ENCODE measurements at places on chromosomes 12 and 14.

DNA sequence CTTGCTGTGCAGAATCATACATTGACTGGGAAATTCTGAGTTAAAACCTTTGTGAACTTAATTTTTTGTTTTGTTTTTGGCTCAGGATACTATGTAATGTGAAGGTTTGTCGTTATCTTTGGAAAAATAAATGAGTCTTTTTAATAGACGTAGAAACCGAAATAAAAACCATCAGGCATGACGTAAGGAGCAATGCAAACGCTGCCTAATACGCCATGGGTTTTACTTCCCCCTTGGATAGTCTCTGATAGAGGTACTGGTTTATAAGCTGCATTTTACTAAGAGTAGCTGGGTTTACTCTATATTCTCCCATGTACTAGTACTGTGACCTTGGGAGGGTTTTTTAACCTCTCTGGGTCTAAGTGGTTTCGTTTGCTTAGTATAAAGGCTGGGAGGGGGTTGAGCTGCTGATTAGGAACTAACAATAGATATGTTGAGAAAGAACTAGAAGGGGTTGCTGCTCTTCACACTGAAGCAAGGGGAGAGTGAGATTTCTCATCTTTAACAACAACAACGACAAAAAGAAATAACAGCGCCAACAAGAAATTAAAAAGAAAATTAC, 66.8 kb upstream of the SLCO1C1 start:
- no peak for DNase-seq

GRCh38 chr12:1937481-1938224, 19.2 kb upstream of the CACNA2D4 start:
- DNase-seq: no peak

DNA sequence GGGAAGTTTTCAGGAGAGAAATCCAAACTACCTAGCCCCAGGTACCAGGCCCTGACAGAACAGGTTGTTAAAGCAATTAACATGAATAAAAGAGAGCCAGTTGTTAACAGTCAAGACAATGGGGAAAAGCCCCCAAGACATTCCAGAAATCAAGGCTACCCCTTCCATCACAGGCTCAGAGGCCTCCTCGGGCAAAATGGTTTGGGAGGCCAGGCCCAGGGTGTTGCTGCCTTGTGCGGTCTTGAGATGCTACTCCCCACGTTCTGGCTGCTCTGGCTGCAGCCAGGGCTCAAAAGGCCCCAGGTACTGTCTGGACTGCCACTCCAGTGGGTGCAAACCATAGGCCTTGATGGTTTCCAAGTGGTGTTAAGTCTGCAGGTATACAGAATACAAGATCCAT, 7.0 kb downstream of the CRY1 start:
- DNase-seq: no peak

- no peak for DNase-seq
Measured at GRCh38 chr12:75970310-75970709, 61.3 kb downstream of the PHLDA1 start.

GRCh38 chr14:37580146-37580545, 14.9 kb downstream of the FOXA1 start:
- DNase-seq: no peak

DNA sequence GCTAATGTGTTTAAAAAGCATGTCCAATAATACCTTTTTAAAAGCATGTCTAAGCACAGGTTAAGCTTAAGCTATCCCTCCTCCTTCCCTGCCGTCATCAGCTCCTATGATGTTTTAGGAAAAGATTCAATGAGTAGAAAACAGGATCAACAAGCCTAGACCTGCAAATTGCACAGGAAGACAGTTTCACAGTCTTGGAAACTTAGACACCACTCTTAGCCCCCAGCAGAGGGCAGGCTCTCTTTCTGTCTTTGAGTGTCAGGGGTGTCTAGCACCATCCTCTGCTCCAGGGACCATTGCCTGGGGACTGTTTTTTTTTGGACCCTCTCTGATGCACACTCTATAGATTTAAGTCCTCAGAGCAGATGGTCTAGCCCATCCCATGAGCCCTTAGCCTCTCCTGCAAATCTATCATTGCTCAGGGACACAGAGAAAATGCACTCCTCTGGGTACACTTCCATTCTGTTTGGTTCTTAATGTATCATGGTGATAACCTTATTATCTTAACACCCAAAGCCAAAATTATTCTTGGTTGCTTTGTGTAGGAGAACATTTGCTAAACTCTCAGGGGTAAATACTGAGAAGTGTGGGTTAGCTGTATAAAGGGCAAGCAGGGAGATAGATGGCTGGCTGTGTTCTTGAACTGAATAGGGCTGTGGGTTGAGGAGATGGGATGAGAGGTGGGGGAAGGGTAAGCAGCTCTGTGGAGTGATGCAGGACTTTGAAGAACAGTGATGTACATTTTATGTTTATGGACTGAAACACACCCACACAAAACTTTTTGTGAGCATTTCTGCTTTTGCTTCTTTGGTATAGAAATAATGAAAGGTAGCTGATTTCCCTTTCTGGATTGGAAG, 259.9 kb upstream of the DDHD1 start:
- DNase-seq: no peak

- no peak for DNase-seq
Measured at GRCh38 chr12:65324056-65324455, 45.6 kb downstream of the MSRB3 start.

- no peak for DNase-seq
Measured at GRCh38 chr12:6172862-6173261, 27.3 kb upstream of the CD9 start.

DNA sequence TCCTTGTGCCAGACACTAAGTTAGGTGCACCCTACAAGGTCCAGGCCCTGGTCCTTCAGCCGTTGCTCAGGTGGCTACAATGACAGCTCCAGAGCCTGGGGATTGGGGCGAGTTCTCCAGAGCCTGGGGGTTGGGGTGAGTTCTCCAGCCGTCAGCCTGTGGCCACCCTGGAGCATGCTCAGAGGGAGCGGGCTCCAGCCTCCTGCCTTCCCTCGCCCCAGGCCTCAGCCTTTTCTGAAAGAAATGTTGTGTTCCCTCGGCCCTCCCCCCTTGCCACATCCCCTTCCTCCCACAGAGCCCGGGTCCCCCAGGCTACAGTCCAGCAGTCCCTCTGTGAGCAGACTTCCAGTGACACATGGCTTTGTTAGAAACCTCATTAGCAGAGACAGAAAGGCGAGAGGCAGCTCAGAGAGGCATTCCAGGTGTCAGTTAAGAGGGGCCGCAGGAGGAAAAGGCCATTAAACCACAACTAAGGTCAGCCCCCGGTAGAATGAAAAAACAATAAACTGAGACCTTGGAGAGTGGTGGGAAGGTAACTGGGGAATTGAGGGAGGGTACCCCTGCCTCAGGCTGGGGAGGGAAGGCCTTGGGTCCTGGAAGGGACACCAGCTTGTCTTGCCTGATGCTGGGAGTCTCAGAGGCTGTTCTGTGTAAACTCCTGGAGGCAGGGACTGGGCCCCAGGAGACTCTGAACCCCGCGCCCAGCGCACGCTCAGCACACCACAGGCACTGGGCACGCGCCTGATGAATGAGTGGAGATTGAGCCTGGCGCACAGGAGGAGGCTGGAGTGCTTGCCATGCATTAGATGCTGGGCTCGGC, 23.1 kb upstream of the COL2A1 start:
- no peak for DNase-seq

- no peak for DNase-seq
Measured at GRCh38 chr14:32331206-32331605, 2.1 kb downstream of the AKAP6 start.

GRCh38 chr14:59425322-59425935, 39.8 kb downstream of the GPR135 start:
- DNase-seq: peak; percentile 62

GRCh38 chr12:19846574-19846973, 407.3 kb downstream of the AEBP2 start:
- DNase-seq: no peak

DNA sequence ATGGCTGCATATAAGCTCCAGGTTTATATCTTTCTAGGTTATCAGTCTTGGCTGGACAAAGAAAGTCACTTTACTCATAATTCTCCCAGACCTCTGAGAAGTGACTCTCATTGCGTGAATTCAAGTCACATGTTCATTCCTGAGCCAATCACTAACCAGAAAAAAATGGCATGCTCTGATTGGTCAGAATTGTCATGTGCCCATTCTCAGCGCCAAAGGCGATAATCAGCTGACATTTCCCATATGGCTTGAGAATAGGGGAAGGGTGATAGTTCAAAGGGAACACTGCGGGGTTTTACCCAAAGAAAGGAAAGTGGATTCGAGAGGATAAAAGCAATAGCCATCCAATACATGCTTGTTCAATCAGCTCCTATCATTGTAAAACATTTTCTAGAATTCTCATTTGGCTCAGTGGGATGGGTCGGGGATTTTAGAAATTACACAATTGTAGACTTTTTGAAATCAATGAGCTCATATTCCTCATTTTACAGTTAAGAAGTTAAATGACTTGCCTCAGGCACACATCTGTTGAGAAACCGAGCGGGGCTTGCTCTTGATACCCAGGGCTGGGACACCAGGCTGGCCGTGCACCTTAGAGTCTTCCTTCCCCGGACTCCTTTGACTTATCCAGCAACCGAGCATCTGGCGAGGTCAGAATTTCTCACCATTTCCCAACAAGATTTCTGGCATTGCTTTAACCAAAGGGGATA, 454.0 kb upstream of the TBX3 start:
- DNase-seq: no peak

DNA sequence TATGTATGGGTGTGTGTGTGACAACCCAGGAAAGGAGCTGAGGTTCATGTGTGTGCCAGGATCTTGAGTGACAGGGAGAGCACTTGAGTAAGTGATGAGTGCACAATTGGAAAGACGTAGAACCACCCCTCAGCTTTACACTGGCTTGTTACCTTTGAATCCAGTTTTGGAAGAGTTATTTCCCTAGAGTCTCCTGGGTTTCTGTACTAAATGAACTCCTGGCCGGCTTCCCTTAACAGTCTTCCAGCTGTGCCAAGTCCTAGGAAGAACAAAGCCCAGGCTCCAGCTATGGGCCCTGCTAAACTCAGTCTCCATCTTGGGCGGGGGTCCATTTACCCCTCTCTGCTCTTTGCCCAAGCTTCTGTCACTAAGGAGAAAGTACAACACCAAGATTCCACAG, 19.7 kb upstream of the NR1H4 start:
- no peak for DNase-seq

- DNase-seq: no peak
Measured at GRCh38 chr12:15979096-15980092, 68.3 kb downstream of the DERA start.

DNA sequence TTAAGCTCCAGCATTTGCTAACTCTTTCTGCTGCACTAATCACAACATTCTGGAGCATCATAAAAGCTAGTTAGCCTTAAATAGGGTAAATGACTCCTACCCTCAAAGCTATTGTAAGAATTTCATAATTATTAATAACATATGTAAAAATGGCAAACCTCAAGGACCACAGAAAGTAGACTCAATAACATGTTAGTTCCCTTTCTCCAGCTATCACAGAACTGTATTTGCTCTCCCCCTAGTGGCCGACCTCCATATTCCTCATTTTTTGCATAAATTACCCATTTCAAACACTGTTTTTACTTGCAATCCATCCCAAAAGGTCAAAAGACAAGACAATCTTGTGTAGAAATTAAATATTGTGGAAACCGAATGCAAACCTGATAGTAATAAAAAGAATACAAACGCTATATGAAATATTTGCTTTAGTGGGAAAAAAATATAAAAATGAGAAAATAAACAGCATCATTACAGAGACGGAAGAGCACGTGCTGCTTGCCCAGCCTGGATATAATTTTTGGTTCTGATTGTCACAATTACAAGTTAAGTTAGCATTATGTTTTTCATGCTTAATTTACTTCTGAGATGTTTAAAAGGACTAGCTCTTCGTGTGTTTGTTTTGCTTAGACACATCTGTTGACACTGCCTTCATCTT, 97.9 kb downstream of the RERGL start:
- peak; percentile 57 for DNase-seq

GRCh38 chr14:95071649-95072280, 85.6 kb downstream of the DICER1 start:
- DNase-seq: no peak

- DNase-seq: peak; percentile 79
Measured at GRCh38 chr12:93570552-93571364, 1.7 kb upstream of the SOCS2 start.

GRCh38 chr12:120962532-120963020, 15.8 kb upstream of the HNF1A start:
- DNase-seq: no peak

DNA sequence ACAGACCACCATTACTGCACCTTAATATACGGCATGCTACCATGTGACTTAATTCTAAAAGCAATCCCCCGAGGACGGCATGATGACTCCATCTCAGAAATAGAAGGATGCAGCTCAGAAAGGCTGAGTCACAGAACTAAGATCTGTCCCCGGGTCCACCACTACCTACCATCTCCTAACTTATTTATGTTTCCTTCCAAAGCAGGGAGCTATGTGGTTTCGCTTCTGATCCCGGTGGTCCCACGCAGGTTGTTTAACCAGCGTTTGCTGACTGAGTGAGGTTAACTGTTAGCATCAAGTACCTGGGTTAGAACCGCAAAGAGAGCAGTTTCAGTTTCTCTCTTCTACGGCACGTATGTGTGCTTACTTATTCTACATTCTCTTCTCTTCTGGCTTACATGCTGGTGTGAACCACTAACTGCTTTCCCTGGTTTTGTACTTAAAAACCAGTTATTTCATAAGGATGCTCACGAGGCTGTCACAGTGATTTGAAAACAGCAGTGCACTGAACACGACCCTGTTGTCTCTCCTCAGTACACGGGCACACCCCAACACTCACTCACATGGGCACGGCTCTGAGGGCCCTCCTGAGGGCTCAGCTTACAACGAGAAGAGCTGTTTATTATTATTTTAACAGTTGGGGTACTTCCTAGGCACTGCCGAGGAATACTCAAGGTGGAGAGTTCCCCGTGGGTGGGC, 66.7 kb downstream of the CCDC88C start:
- no peak for DNase-seq

- DNase-seq: no peak
Measured at GRCh38 chr12:121748571-121749265, 36.2 kb downstream of the TMEM120B start.

GRCh38 chr14:77339407-77339806, 18.6 kb downstream of the GSTZ1 start:
- no peak for DNase-seq

DNA sequence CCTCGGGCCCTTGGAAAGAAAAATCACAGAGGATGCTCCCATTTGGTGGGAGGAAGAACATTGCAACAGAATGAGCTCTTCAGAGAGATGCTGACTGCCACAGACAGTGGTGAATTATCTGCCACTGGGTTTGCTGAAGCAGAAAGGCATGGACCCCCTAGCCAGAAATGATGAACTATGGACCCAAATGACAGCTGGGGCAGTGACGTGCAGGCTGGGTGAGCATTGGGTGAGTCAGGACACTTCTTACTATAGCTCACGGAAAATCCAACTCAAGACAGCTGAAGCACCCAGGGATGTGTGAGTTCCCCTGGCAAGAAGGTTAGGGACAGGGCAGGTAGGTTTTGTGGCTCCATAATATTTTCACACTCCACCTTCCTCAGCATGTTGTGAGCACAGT, 993.2 kb downstream of the BCL11B start:
- DNase-seq: no peak

DNA sequence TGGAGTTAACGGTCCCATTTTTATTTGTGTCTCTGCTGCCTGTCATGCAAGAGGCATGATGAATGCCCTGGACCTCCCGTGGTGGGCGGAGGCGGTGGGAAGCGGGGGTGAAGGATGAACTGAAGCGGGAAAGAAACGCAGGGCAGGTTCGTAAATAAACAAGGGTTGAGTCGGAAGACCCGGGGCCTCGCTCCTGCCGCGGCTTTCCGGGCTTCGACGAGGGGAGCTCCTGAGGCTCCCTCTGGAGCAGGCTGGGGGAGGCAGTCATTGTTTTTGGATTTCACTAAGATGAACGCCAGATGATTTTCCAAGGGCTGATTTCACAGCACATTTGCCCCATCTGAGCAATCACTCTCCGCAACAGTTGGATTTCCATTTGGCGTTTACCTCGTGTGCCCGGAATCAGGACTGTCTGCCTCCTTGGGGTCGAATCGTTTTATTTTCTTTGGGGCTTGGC, 130.2 kb downstream of the SLC38A6 start:
- no peak for DNase-seq
